ENCODE measurements at places on chromosomes 16 and 17.

DNA sequence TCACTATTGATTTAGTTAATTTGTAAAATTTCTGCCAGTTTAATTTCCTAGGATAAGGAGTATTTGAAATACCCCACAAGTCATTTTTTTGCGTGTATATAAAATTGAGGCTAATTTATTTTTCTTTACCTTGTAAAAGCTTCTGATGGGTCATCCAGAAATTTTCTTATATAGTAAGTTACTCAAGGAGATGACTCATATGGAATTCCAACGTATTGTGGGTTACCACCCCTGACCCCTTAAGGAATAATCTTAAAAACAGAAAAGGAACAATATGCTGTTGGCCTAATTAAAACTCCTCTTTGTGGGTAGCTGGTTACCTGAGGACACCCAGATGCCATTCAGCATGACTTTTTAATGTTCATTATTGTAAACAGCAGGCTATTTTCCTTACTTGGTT, 13.6 kb downstream of the HEATR6 start:
- no peaks in the 10 kb centered on the region for H3K27me3 ChIP-seq
- H3K4me1 ChIP-seq = no peaks in the 10 kb centered on the region
- H3K27ac ChIP-seq = no peak overlapping the region
- peaks cover 37% of the 10 kb centered on the region for H3K36me3 ChIP-seq

DNA sequence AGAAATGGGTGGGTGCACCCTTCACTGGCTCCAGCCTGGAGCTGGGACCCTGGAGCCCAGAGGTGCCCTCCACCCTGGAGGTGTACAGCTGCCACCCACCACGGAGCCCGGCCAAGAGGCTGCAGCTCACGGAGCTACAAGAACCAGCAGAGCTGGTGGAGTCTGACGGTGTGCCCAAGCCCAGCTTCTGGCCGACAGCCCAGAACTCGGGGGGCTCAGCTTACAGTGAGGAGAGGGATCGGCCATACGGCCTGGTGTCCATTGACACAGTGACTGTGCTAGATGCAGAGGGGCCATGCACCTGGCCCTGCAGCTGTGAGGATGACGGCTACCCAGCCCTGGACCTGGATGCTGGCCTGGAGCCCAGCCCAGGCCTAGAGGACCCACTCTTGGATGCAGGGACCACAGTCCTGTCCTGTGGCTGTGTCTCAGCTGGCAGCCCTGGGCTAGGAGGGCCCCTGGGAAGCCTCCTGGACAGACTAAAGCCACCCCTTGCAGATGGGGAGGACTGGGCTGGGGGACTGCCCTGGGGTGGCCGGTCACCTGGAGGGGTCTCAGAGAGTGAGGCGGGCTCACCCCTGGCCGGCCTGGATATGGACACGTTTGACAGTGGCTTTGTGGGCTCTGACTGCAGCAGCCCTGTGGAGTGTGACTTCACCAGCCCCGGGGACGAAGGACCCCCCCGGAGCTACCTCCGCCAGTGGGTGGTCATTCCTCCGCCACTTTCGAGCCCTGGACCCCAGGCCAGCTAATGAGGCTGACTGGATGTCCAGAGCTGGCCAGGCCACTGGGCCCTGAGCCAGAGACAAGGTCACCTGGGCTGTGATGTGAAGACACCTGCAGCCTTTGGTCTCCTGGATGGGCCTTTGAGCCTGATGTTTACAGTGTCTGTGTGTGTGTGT, 46.8 kb downstream of the IL21R start:
- H3K27me3 ChIP-seq = no peaks in the 10 kb centered on the region
- H3K4me3 ChIP-seq = no peak overlapping the region
- peaks cover 81% of the 10 kb centered on the region for H3K4me1 ChIP-seq
- H3K27ac ChIP-seq = peak overlapping the region; percentile 89
- no peak for DNase-seq

DNA sequence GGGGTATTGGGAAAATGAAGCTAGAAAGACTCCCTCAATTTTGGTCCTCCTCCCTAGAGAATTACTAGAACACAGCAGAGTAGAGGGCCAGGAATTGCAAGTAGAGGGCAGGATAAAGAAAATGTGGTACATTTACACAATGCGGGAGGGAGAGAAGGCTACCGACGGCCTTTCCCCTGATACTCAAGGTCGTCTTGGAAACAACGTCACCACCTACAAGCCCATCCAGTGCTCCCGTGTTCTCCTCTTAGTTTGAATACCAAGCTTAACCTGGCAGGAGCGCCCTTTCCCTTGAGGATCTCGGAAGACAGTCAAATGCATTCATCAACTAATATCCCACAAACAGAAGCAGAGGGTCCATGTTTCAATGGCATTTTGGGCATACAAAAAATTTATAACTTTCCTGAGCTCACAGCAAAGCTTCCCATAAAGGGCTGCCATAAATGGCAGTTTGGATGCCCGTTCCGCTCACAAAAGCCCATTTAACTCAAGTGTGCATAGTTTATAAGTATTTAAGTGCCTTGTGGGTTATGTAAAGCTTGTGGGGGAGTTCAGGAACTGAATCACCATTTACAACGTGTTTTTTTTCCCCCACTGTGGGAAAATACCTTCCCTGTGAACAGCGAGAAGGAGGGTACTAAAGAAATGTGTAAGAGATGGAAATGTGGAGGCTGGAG, 414.6 kb downstream of the SLC39A11 start:
- H3K36me3 ChIP-seq = peaks cover 4% of the 10 kb centered on the region
- H3K27me3 ChIP-seq = no peaks in the 10 kb centered on the region
- H3K4me1 ChIP-seq = no peaks in the 10 kb centered on the region
- no peak overlapping the region for H3K4me3 ChIP-seq
- no peak overlapping the region for H3K27ac ChIP-seq

DNA sequence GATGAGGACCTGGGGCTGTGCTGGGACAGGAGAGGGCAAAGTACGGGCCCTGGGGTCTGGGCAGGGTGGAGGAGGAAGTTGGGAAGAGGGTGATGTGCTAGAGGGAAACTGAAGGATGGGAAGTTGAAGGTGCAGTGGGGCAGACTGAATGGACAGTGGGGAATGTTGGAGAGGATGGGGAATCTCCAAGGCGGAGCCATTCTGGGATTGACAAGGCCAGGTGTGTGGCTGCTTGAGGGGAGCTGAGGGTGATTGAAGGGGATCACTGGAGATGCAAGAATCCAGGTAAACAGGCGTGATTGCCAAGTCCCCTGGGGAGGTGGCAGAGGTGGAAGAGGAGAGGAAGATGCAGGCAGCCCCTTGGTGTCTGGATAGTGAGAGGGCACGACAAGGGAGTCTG, 8.5 kb upstream of the HSD3B7 start:
- H3K27ac ChIP-seq = no peak overlapping the region
- H3K4me3 ChIP-seq = no peak overlapping the region
- H3K4me1 ChIP-seq = no peaks in the 10 kb centered on the region
- DNase-seq = no peak

Measured in activated CD4-positive, alpha-beta T cell treated with anti-CD3 and anti-CD28 coated beads for 36 hours (primary cell).